GM18507 (cell line): ENCODE measurements at places on chromosomes 6 and 20.

- no peak for DNase-seq
Observed at GRCh38 chr20:37726971-37727956, 33.4 kb downstream of the CTNNBL1 start.

GRCh38 chr6:144655376-144655775 lies 370.2 kb downstream of the UTRN start:
- no peak for DNase-seq

DNA sequence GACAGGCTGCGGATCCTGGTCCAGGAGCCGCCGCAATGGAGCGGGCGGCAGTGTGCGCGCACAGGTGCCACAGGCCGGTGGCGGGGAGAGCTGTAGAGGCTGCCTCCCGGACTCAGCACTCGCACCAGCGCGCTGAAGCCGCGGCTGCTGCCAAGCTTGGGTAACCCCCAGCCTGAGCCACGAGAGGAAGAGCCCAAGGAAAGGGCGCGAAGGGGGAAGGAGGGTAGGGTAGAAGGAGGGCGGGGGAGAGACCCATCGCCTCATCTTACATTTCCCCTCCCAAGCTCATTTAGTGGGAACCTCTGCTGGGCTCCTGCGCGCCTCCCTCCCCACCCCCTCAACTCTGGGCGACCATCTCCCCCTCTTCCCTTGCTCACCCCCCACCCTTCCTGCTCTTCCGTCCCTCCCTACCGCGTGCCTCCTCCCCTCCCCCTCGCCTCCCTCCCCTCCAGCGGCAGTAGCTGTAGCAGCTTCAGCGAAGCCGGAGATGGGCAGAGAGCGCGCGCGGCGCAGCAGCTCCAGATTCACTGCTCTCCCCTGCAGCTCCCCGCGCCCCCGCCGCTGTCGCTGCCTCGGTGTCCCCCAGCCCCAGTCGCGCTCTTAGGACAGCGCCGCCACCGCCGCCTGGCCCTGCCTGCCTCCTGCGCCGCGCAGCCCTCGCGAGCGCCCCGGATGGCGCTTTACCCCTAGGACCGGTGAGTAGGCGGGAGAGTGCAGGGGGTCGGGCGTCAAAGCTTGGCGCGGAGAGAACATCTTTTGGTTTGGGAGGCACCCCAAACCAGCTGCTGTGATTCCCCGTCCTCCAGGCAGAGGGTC lies at the start of gene FUT9:
Gene FUT9 (plus strand): TSS at position 457 of the 816 bp plus-strand sequence. CDS start 187,182 bp downstream, outside the sequence.
- no peak for DNase-seq

DNA sequence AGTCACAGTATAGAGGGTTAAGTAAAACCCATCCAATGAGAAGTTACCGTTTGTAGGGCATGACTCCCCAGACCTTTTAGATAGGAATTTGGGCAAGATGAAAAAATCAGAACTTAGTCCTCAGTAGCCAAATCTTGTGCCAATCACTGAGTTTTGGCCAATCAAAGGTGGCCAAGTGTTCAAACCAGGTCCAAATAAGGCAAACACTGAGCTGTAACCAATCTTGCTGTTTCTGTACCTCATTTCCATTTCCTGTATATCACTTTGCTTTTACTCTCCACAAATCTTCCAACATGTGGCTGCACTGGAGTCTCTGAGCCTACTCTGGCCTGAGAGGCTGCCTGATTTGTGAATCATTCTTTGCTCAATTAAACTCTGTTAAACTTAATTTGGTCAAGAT lies 81.8 kb upstream of the GPR6 start:
- DNase-seq = no peak

- DNase-seq = no peak
Observed at GRCh38 chr6:81002126-81002525, 750.4 kb downstream of the TENT5A start.

GRCh38 chr20:59402681-59403080 lies 102.3 kb downstream of the EDN3 start:
- DNase-seq = no peak

DNA sequence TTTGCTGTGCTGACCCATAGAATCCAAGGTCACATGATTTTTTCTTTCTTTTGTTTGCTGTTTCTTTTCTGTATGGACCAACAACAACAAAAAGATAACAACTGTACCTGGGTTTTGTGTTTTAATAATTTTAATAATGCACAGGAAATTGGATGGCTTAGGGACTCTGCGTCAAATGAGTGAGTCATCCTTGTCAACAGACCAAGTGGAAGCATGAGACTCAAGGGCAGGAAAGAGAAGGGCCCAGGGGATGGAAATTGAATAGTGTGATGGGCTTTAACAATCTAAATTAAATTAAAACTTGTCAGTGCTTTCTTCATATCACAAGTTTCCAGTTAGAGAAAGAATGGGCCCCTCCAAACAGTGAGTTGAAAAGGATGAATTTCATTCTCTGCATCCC lies 413.0 kb downstream of the PREX1 start:
- no peak for DNase-seq

DNA sequence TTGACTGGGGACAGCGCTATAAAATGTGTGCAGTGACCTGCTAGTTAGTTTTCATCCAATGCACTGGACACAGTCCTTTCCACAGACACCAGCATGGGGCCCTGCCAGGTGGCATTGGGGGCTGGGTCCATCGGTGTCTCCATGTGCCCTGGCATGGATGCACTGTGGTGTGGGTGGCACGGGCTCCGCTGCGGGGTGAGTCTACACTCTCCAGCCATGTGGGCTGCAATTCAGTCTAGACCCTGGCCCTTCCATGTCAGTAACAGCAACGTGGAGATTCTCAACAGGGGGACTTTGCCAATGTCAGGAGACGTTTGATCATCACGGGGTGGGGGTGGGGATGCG lies 100.0 kb downstream of the RAMACL start:
- DNase-seq = no peak

GRCh38 chr6:10425975-10426780 lies 11.3 kb upstream of the TFAP2A start:
- no peak for DNase-seq

DNA sequence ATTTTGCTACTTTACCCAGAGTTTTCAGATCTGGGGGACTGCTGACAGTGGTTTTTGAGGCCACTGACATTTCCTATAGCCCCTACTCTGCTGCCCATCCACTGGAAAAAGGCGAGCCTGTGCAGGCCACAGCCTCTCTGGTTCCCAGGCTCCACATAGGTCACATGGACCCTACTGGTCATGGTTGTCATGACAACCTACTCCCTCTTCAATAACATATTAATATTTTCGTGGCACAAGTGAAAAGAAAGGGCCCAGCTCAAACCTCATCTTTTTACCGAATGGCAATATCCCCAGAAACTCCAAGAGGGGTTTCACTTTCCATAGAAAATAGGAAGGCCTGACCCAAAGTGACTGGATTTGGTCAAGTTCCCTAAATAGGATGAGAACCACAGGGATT lies 11.0 kb upstream of the FOXO3 start:
- no peak for DNase-seq

DNA sequence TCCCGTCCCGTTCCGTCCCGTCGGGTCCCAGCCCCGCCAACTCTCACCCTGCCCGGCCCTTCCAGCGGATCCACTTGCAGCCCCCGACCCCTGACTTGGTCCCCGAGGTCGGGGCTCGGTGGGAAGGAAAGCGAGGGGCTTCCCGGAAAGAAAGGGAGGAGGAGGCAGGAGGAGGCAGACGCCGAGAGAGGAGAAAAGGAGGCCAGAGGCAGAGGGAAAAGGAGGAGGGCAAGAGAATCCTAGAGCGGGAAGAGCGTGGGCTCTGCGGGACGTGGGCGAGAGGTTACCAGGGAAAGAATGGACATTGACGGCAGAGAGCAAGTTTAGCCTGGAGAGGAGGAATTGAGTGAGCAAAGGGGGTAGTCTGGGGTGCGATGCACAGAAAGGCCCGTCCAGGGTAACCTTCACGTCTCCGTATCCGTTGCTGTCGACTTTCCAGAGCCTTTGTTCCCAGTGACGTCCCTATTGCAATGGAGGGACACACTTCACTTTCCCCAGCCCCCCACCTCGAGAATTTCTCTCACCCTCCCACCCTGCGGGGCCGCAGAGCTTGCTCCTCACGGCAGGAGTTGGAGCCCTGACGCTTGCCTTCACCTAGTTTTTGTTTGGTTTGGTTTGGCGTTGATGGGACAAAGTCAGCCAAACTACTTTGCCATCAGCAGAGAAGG lies 477 bp upstream of the MOXD1 start:
- no peak for DNase-seq

- DNase-seq = no peak
Observed at GRCh38 chr6:20564777-20565176, 30.5 kb downstream of the CDKAL1 start.

- no peak for DNase-seq
Observed at GRCh38 chr20:9516234-9516871, 2.0 kb downstream of the LAMP5 start.

- DNase-seq = no peak
Observed at GRCh38 chr6:161618831-161619454, 345.1 kb upstream of the AGPAT4 start.

DNA sequence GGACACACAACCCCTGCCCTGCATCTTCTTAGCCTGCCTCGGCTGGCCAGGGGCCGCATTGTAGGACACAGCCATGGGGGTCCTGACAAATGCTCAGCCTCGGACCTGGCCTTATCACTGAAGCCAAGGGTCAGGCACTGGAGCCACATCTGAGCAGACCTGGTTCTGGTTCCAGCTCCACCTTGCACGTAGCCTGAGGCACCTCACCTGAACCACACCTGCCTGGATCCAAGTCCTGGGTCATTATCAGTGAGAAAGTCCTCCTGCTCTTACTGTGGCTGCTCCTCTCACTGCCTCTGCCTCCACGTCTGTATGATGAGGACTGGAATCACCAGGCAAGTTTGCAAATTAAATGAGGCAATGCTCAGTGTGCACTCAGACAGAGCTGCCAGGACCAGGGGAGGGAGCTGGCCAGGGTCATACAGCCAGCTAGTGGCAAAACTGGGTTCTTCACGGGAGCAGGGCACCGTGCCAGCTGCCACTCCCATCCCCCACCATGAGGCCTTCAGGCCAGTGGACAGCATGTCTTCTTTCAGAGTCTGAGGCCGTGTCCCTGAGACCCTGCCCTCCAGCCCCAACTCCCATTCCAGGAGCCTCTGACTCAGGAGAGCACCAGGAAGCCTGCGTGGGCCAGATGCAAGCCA lies 40.2 kb downstream of the MRPL14 start:
- no peak for DNase-seq

DNA sequence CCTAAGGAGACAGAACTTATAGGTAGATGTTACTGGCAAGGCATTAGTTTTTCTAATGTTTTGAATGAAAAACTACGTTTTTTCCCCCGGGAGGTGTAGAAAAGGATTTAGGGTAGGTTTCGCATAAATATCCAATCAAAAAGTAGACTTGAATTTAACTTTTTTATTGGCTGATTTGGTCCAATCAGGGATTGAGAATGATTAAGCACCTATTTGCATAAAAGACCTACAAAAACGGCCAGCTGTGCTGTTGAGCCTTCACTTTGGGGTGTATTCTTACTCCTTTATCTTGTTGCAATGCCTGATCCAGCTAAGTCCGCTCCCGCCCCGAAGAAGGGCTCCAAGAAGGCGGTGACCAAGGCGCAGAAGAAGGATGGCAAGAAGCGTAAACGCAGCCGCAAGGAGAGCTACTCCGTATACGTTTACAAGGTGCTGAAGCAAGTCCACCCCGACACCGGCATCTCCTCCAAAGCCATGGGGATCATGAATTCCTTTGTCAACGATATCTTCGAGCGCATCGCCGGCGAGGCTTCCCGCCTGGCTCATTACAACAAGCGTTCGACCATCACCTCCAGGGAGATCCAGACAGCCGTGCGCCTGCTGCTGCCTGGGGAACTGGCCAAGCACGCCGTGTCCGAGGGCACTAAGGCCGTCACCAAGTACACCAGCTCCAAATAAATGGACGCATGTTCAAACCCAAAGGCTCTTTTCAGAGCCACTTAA lies 113.5 kb upstream of the BTN3A2 start:
- no peak for DNase-seq

DNA sequence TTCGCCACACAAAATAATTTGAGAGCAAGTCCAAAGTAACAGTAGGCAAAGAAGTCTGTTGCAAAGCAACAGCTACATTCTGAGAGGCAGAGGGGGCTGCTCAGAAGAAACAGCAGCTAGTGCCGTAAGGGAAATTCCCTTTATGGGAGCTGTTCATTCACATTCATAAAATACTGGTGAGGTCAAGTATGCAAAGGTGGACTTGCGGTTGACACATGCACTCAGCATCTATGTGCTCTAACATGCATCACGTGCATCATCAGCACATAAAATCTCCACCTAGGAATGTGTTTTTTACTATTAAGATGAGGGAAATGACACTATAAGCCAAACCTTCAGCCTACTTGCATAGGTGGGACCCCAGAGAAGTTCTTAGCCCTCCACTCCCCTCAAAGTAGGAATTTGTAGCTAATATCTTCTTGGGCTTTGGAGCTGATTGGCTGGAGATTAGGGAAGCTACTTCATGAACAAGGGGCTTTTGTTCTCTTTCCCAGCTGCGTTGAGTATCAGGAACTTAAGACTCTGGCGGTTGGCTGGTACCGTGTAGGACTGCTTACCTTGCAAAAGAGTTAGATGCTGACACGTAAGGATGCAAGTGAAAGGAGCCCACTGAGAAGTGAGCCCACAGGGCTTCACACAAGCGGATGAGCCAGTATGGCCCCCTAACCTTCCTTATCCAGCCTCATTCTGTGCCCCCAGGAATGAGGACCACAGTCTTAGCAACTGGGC lies 12.4 kb downstream of the CST3 start:
- DNase-seq = no peak

DNA sequence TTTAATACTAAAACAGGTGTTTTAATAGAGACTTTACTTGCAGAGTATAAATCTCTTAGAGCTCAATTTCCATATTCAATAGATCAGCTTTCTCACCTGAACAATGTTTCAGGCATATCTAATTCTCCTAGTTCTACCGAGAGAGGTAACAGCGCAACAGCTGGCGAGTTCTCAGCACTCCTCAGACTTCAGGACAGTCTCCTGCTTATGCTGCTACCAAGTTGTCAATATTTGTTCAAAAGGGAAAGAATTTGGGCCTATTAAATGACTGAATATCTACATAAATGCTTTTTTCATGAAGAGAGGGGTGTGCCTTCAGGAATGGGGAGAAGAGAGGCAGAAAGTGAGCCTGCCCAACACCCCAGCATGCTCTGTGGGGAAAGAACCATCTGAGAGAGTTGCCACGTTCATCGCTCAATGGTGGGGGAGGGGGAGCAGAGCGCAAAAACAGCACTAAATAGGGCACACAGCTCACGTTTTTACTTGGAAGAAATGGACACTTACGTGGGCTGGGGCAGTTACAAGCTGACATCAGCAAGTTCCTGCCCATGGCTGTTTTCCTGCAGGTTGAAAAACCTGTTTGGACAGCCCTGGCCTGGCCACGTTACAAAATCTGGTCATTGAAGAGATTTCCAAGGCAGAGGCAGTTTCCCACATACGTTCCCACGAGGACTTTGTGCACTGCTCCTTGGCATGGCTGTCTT lies 38.0 kb downstream of the EZR start:
- no peak for DNase-seq
